Adipocyte (in vitro differentiated cells): ENCODE measurements at places on chromosomes 11 and 22.

DNA sequence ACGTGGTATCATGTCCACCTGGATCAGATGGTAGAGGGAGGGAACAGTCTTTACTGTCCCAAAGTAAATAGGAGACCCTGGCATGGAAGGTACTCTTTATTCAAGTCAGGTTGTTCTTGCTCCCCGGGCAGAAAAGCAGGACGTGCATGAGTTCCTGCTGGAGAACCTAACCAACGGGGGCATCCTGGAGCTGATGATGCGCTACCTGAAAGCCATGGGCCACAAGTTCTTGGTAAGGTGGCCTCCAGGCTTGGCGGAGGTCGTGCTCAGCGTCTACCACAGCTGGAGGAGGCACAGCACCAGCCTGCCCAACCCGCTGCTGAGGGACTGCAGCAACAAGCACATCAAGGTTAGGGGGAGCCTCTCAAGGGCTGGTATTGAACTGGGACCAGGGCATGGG is 48.7 kb downstream of the CABIN1 start:
- no peak for DNase-seq

GRCh38 chr22:20607157-20607907 is 99.9 kb downstream of the MED15 start:
- no peak for DNase-seq

GRCh38 chr11:83035070-83035854 is 36.4 kb downstream of the RAB30 start:
- DNase-seq = peak; percentile 44

- no peak for DNase-seq
These were observed 560.0 kb downstream of the TMEM135 start for GRCh38 chr11:87597725-87598124.

GRCh38 chr11:74685905-74686304 is 45.3 kb downstream of the CHRDL2 start:
- no peak for DNase-seq

DNA sequence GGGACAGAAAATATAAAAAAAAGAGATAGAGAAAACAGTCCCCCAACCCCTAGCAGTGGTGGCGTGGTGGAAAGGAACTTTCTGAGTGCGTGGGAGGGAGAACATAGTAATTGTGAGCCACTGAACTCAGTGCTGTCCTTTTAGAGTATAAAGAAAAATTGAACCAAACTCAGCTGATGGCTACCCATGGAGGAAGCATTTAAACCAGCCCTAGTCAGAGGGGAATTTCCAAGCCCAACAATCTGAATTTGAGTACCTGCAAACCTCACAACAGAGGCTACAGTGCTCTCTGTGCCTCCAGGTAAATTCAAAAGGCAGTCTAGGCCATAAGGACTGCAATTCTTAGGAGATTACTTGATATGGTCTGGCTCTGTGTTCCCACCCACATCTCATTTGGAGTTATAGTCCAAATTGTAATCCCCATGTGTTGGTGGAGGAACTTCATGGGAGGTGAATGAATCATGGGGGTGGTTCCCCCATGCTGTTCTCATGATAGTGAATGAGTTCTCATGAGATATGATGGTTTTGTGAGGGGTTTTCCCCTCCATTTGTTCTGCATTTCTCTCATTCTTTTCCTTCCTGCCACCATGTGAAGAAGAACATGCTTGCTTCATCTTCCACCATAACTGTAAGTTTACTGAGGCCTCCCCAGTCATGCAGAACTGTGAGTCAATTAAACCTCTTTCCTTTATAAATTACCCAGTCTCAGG is 687.8 kb downstream of the FAM181B start:
- no peak for DNase-seq

GRCh38 chr22:50076646-50077535 is 8.3 kb downstream of the MLC1 start:
- no peak for DNase-seq
